T follicular helper cell (primary cell): ENCODE measurements at places on chromosomes 6 and 20.
A peak's percentile ranks its signal among the peaks of the same experiment; 100 is the strongest.

GRCh38 chr20:46171476-46171875 lies 53.4 kb downstream of the CD40 start:
- no peak for DNase-seq

- no peak for DNase-seq
These were observed 341.4 kb downstream of the PLCB1 start for GRCh38 chr20:8473459-8473858.

DNA sequence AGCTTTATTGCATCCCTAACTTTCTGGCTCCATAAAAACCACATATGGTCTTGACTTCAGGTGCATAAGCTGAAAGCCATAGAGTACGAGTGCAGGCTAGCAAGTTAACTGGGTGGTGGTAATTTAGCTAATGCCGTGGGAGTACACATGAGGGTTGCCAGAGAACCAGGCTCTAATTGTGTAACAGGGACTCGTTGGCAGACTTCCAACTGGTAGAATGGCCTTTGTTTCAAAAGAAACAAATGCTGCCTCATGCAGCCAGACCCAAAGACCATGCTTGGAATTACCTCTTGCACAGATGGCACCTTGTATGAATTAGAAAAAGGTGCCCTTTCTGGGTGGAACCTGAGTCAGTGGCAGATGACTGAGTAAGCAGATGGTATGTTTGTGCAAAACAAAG lies 73.2 kb downstream of the LY86 start:
- no peak for DNase-seq

GRCh38 chr6:10386220-10386619 lies 28.7 kb downstream of the TFAP2A start:
- DNase-seq = no peak

DNA sequence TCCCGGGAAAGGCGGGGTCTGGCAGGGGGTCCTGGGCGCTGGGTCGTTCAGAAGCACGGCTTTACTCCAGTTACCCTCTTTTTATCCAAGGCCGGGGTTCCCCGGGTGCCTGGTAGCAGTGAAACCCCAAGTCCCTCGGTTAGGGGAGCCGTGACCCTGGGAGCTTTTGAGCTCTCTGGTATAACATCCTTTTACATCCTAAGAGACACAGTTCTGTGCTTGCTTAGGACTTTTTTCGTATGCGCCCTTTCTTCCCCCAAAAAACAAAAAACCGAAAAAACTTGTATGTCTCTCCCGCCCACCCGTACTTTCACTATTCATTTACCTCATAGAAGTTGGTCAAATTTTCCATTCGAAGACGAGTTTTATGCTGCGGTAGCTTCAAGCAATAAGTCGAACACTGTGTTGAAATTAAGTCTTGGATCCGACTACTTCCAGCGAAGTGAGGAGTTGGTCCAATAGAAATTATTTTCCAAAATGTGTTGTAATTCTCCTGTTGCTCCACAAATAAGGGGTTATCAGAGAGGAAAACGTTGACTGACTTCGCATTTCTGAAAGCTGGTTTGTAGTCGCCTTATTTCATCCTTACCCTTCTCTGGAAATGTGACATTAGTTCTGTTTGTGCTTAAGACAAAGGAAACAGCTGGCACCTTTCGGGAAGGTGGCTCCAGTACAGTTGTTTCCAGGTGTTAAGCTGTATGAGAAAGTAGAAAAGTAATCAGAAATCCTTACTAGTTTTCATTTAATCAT lies 816 bp upstream of the MAN1A1 start:
- DNase-seq = no peak

DNA sequence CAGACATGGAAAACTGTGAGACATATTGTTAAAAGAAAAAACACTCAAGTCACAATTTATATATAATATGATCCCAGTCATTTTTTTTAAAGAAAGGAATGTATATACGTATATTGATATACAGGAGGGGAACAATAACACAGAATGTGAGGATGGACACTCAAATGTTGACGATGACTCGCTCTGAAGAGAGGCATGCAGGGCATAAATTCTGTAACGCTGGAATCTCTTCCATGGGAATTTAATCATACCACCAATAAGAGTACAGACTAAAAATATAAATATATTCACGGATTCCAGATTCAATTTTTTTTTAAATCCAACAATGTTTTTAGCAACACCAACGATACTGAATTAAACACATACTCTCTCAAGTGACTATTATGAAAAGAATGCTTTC lies 106.9 kb upstream of the CCDC28A start:
- no peak for DNase-seq

DNA sequence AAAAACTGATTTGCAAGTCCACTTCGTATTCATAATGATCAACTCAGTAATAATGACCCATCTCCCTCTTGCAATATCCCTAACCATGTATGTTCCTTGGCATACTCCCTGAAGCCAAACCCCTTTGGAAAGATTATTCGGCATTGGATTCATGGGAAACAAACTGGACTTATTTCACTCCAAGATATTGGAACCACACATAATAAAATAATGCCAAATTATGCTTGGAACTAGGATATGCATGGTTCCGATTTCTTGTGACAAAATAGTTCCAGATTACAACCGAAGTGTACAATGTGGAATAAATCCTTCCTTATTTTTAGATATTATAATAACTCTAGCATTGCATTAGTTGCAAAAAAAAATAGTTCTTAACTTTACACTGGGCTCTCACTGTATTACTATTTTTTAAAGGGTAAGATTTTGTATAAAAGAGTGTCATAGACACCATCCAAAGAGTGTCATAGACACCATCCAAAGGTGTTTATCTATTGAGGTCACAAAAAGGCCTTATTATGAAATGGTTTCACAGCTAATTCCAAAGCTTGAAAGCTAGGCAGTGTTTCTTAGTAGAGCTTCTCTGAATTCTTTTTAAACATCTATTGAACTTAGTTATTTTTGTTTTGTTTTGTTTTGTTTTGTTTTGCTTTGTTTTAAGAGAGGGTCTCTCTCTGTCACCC lies 410.9 kb upstream of the JARID2 start:
- no peak for DNase-seq

DNA sequence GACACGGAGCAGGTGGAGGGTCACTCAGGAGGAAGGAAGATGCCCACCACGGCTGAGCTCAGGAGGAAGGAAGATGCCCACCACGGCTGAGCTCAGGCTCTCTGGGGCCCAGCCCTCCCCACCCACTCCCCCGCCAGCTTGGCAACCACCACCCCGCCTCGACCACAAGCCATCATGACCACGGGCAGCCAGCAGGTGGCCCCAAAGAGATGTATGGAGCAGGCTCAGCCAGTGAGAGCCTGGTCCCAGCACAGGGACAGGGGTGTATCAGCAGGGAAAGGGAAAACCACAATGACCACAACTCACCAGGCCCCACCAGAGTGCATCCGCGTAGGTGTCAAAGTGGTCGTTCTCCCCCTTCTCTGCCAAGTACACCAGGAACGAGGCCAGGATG lies 30.4 kb downstream of the KCNQ2 start:
- DNase-seq = peak; percentile 35

DNA sequence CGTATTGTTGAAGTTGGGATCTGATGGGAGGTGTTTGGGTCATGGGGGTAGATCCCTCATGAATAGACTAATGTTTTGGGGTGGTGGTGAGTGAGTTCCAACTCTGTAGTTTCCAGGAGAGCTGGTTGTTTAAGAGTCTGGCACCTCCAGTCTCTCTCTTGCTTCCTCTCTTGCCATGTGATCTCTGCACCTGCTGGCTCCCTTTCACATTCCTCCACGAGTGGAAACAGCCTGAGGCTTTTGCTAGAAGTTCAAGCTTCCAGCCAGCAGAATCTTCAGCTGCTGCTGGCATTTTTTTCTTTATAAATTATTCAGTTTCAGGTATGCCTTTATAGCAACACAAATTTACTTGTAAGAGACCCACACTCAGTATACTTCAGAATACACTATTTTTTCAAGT lies 1021.6 kb downstream of the EYS start:
- DNase-seq = no peak

GRCh38 chr6:159008656-159009288 lies 8.8 kb upstream of the RSPH3 start:
- DNase-seq = no peak

- no peak for DNase-seq
These were observed 112.8 kb upstream of the JARID2 start for GRCh38 chr6:15132854-15133670.
